GM12878 (cell line): ENCODE measurements at places on chromosomes 12 and 14. TPM values are rescaled to one million over a fixed set of nuclear protein-coding genes. Genes with fewer than 3 reads are reported as not detected.

Gene KCNJ8
- polyA plus RNA-seq, result not detected in 2 replicates

Gene CDKN3
- 141 and 149 TPM in 2 replicates for polyA plus RNA-seq

DNA sequence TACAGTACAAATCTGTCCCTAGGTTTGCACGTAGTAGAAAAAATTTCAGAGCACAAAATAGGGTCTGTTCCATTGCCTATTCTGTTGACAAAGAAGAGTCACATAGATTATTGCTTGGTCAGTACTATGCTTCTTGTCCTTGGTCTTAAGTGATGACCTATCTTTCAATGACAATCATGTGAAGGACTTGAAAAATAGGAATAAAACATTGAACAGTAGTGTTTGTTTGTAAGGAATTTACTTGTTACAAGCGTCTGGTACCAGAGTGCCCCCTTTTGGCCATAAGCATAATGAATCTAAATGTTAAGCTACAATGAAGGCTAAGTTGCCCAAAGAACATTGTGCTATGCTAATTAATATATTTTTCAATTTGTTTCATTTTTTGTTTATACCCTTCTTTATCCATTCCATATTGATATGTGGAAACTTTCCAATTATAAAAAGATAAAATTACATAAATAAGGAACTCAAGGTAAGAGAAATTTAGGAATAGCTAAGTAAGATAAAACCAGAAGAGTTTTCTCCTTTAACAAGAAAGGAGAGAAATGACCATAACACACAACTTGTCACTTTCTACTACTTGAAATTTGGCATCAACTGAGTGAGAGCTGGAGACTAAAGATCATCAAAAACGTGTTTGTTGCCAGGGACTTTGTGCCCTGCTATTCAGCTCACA, 204.7 kb downstream of the EPS8 start:
- H3K36me3 ChIP-seq, result no peaks in the 10 kb centered on the region
- no peak overlapping the region for H3K4me3 ChIP-seq
- DNase-seq, result no peak
- no peaks in the 10 kb centered on the region for H3K4me1 ChIP-seq
- H3K27me3 ChIP-seq, result no peaks in the 10 kb centered on the region
- H3K27ac ChIP-seq, result no peak overlapping the region

- H3K4me1 ChIP-seq, result no peaks in the 10 kb centered on the region
- DNase-seq, result no peak
- no peak within 1 kb of the TSS for H3K4me3 ChIP-seq
- no peaks in the 10 kb centered on the region for H3K36me3 ChIP-seq
- H3K27me3 ChIP-seq, result peaks cover 3% of the 10 kb centered on the region
Observed at GRCh38 chr12:7060353-7060954, at the start of gene C1S. TSS of gene C1S (plus strand) at chr12:7060718. CDS start at chr12:7061913, 1,195 bp downstream.

DNA sequence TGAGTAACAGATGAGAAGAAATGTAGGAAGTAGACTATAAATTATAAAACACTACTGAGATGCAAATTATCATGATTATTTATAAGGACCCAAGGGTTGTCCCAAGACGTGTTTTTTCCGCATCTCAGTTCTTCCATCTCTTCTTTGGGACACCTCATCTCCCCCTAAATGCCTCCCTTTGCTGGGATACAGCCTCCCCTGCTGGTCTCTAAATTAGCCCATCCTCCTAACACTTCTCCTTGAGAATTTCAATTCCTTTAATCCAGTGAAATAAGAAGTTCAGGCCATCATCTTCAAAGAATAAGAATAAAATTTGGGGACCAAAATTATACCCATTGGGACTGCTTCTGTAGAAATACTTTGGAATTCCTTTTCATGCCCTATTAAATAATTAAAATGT, 667.0 kb downstream of the BCL11B start:
- H3K27me3 ChIP-seq, result no peaks in the 10 kb centered on the region
- H3K27ac ChIP-seq, result no peak overlapping the region
- H3K36me3 ChIP-seq, result no peaks in the 10 kb centered on the region
- no peaks in the 10 kb centered on the region for H3K4me1 ChIP-seq
- DNase-seq, result no peak

- DNase-seq, result no peak
- peaks cover 8% of the 10 kb centered on the region for H3K4me1 ChIP-seq
- no peaks in the 10 kb centered on the region for H3K27me3 ChIP-seq
Observed at GRCh38 chr12:46380022-46380796, 7.6 kb upstream of the SLC38A2 start.

- H3K36me3 ChIP-seq, result peaks cover 6% of the 10 kb centered on the region
- no peaks in the 10 kb centered on the region for H3K27me3 ChIP-seq
- H3K4me3 ChIP-seq, result peak overlapping the region; percentile 92
- no peak for DNase-seq
- H3K4me1 ChIP-seq, result peaks cover 18% of the 10 kb centered on the region; the same call in 1 of the 2 replicates
- H3K27ac ChIP-seq, result peak overlapping the region; percentile 95
Observed at GRCh38 chr12:31318657-31319269, 7.2 kb downstream of the SINHCAF start.

- no peaks in the 10 kb centered on the region for H3K27me3 ChIP-seq
- no peaks in the 10 kb centered on the region for H3K4me1 ChIP-seq
- DNase-seq, result no peak
- no peaks in the 10 kb centered on the region for H3K36me3 ChIP-seq
- H3K27ac ChIP-seq, result no peak overlapping the region
Observed at GRCh38 chr12:30529489-30530269, 166.0 kb downstream of the IPO8 start.

DNA sequence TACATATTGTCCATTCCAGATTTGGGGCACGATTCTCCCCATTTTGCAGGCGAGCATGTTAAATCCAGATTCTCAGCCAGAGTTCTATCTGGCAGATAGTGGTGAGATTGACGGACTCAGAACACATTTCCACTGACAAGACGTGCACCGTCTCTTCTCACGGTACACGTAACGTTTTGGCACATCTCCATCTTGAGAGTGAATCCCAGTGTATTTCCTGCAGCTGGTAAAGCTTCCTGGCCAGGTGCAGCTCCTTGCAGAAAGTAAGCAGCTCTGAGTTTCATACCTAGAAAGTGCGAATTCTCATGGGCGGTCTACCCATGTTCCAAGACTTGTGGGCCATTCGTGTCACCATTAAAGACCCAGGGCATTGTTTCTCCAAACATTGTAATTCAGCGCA, 102.6 kb downstream of the TSPAN9 start:
- no peaks in the 10 kb centered on the region for H3K4me1 ChIP-seq
- no peaks in the 10 kb centered on the region for H3K36me3 ChIP-seq
- H3K4me3 ChIP-seq, result no peak overlapping the region
